CD4-positive, alpha-beta T cell treated with Interleukin-4 for 4 hours (primary cell): ENCODE measurements at places on chromosomes 3 and 15.

- no peak for DNase-seq
Observed at GRCh38 chr15:93214106-93214505, 125.1 kb upstream of the RGMA start.

GRCh38 chr3:171384101-171384891, 75.9 kb downstream of the TNIK start:
- DNase-seq = no peak

GRCh38 chr3:42666022-42666421, 12.5 kb downstream of the ZBTB47 start:
- DNase-seq = no peak

DNA sequence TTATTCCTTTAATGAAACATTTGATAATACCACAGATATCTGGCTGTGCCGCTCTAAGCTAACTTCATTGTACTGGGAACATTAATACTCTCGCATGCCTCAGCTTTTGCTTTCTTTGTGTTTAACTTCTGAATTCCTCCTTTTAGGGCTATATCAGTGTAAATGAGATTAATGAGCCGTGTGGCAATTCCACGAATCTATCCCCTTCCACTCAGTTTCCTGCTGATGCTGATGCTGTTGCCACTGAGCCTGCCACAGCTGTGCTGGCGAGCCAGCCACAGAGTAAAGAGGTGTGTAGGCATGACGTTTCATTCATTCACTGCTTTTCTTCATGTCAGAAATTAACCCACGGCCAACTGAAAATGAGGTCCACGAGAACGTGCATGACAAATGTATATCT, 30.0 kb upstream of the ABHD10 start:
- no peak for DNase-seq

- DNase-seq = no peak
Observed at GRCh38 chr3:25191673-25192072, 236.4 kb upstream of the RARB start.

- DNase-seq = no peak
Observed at GRCh38 chr3:96657710-96658109, 156.7 kb upstream of the EPHA6 start.
